Stimulated activated CD4-positive, alpha-beta T cell treated with anti-CD3 and anti-CD28 coated beads, TNF-alpha, amount 100 ng/mL, for 48 hours (primary cell): ENCODE measurements at places on chromosomes 4 and X.

DNA sequence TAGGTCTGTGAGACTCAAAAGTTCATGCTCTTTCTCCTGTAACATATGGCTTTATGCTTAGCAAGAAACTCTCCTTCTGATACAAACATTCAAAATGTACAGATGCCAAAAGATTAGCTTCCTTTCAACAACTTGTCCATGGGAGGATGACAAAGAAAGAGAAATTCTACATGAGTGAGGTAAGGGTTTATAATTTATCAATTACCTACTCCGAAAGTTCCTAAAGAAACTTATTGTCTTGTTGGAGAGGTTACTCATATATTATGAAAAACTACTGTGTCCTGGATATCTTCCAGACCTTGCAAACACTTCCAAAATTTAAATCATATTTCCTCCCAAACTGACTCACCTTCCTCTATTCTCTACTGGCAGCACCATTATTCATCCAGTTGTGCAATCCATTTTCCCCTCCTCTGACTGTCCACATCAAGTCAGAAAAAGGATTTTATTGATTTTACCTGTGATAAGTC is 65.1 kb downstream of the ENPEP start:
- DNase-seq, result no peak

GRCh38 chr4:101555341-101555880 is 208.1 kb upstream of the PPP3CA start:
- no peak for DNase-seq

DNA sequence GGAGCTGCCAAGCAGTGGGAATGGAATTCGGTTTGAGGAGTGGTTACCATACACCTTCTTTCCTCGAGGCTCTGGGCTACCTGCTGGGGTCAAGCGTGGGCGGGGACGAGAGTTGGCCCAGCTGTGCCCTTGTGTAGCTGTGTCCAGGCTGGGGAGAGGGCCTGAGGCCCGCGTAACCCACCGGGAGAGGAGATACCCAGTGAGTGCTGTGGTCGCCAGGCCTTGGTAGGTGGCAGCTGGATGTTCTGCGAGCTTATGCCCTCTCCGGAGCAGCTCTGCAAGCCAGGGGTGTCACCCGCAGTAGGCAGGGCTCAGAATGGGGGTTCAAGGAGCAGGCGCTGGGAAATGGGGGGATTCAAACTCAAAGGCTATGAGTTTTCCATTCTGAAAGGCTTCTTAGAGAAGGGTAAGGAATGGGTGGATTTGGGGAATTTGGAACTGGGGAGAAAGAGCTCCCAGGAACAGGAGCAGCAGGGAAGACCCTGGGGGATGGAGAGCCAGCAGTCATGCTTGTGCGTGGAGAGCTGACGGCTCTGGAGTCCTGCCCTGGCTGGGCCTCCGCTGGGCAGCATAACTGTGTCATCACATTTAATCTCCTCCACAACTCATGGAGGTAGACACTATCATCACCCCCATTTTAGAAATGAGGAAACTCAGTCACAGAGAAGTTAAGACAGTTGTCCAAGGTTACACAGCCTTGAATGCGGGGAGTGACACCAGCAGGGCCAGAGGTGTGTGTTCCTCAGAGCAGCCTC is 117.5 kb downstream of the SORCS2 start:
- DNase-seq, result no peak

DNA sequence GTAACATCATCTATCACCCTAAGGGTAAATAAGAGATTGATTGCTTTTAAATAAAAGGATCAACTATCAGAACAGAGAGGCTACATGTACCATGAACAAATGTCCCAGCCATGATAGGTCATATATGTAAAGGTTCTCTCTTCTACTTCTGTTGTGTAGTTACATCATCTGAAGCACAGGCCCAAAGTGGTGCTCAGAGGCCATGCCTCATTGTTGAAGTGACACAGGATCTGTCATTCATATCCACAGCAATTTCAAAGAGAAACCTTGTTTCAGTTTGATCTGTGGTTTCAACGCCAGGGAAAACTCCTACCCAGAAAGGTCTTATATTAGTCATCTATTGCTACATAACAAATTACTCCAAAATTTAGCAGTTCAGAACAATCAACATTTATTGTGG is 269.2 kb upstream of the MAOA start:
- DNase-seq, result no peak

- DNase-seq, result no peak
Measured at GRCh38 chr4:89929425-89930159, 34.9 kb downstream of the MMRN1 start.

DNA sequence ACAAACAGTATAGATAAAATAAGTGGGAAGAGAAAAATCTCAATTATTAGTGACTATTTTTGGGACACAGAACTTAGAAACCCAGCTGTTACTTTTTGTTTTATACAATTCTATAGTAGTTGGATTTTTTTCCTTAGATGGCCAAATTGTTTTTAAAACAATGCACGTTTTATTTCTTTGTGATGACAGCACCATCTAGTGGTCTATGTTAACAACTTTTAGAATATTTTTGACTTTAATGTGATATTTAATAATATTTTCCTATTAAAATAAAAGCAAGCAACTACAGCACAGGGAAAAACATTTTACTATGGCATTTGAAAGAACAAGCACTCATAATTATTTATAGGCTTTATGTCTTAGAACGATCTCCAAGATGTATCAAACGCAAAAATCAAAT is 5.6 kb upstream of the SMIM31 start:
- DNase-seq, result no peak

- no peak for DNase-seq
Measured at GRCh38 chr4:6682862-6683590, 10.7 kb upstream of the S100P start.

- no peak for DNase-seq
Measured at GRCh38 chr4:101724093-101724492, 66.4 kb upstream of the BANK1 start.

- peak; percentile 11 for DNase-seq
Measured at GRCh38 chr4:39698424-39699009, 581 bp downstream of the UBE2K start.

DNA sequence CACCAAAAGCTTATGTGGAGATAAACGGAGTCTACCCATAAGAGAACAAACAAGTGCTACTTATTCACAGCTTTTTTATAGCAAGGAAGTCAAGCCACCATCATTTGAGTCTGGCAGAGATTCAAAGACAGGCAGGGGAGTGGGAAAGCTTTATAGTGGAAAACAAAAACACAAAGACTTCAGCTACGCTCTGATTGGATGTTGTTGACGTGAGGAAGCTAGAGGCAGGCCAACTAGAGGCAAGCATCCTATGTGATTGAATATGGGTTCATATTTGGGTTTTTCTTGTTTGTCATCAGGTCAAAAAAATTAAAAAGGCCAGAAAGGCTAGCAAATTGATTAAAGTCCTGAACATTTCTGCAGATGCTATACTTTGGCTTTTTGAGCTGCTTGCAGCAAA is 719 bp upstream of the TCEAL4 start:
- DNase-seq, result no peak

DNA sequence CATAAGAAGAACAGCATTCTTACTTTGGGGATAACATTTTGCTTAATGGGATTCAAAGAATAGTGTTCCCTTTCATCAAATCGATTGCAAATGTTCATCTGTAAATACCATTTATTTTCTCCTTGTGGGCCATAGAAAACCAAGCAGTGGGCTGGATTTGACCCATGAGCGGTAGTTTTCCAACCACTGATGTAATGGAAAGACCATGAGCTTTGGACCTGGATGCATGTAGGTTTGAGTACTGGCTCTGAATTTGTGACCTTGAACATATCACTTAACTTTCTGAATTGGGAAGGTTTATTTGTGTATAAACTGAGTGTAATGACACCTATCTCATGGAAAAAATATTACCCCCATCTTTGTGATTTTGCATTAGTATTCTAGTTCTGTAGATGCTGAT is 54.3 kb downstream of the REPS2 start:
- DNase-seq, result no peak

DNA sequence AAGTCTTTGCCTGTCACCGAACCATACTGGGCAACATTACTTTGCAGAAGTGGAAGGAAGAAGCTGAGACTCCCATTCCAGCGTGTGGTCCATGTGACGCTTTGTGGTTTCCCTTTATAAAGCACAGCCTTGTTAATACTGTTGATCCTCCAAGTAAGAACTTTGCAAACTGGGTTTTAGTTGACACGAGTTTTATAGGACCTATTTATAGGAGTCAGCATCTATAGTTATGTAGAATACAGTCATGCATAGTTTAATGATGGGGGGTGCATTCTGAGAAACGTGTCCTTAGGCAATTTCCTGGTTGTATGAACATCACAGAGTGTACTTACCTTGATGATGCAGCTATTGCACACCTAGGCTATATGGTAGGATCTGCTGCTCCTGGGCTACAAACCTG is 1879.4 kb upstream of the TENM3 start:
- DNase-seq, result no peak

DNA sequence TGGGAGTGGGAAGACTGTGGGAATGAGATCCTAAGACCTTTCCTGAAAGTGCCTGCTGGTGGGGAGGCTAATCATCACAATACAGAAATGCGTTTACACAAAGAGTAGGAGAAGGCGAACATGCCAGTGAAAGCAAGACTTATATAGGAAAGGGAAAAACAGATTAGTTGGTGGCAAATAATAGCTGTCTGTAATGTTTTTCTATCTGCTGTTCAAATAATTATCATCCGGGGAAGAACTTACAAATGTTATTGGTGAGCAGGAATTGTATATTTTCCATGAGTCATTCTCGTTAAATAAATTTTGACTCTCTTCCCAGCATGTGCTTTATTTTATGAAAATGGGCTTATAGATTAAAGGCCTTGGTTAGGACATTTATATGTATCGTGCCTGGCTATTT is 196.5 kb downstream of the ARHGAP10 start:
- no peak for DNase-seq

DNA sequence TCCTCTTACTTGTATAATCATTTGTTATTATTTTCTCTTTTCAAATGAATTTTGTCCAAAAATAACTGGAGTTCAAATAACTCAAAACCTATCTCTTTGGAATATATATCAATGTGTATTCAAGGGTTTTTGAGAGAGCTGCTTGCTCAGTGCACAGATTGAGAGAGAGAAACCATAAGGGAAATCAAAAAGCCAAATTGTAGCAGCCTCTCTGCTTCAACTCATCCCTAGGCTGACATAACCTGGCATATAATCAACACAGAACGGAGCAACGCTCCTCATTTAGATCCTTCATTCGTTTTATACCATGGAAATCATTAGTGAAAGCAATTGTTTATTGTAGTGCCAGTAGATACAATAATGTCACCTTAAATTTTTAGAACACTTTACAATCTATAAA is 1.8 kb upstream of the GPM6A start:
- DNase-seq, result no peak
